ENCODE measurements at places on chromosomes 4 and X.
A peak's percentile ranks its signal among the peaks of the same experiment; 100 is the strongest.

DNA sequence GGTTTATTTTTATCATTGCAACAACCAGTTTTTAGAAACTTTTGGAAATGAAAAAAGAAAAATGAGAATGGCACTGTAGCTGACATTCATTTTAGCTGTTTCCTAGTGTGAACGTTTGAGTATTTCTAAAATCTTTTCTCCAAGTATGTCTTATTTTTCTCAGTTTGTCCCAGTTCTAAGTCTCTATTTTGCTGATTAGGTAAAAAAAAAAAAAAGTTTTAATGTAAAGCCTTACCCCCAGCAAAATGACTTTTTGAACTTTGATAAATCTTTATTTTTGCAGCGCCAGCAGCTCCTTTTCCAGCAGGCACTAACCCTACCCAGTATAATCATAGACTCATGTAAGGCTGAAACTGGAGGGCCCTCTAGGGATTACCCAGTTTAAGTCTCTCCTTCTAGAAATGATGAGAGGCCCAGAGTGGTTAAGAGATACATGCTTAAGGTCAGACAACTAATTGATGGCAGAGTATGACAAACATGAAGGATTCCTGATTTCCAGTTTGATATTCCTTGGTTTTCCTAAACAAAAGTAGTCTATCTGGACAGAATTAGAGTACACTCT lies 84.3 kb upstream of the SLC4A4 start:
- no peak for DNase-seq

DNA sequence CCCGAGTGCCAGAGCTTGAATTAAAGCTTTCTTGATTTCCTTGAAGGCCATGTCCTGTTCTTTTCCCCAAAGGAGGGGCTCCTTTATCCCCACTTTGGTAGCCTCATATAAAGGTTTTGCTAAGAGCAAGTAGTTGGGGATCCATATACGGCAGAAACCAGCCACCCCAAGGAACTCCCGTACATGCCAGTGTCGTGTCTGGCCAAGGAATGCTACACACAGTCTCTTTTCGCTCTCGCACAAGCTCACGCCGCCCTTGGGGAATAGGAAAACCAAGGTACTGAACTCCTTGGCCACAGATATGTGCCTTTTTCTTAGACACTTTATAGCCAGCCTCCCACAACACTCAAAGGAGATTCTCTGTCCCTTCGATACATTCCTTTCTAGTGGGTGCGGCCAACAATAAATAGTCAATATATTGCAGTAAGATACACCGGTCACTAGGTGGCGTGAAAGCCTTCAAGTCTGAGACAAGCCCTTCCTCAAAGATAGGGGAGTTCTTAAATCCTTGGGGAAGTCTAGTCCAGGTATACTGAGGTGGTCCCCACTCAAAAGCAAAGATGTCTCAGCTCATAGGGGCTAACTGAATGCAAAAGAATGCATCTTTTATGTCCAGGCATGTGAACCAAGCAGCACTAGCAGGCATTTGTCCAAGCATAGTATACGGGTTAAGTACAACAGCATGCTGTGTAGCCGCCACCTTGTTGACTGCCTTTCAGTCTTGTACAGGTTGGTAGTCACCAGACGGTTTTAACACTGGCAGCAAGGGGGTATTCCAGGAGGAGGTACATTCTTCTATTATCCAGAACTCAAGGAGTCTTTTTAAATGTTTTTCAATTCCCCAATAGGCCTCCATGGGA lies 57.8 kb upstream of the XAGE1B start:
- peak; percentile 5 for DNase-seq

GRCh38 chr4:15756361-15756861 lies 21.7 kb upstream of the CD38 start:
- DNase-seq = peak; percentile 72

- no peak for DNase-seq
Measured at GRCh38 chrX:133215747-133216146, 2.4 kb downstream of the TFDP3 start.

GRCh38 chr4:136573460-136573859 lies 958.8 kb downstream of the PCDH18 start:
- DNase-seq = no peak

- DNase-seq = peak; percentile 44
Measured at GRCh38 chr4:77852892-77853495, 9.6 kb upstream of the MRPL1 start.

GRCh38 chrX:110308220-110308619 lies 9.7 kb downstream of the AMMECR1 start:
- DNase-seq = no peak

- no peak for DNase-seq
Measured at GRCh38 chr4:25807102-25807728, 55.6 kb downstream of the SEL1L3 start.

DNA sequence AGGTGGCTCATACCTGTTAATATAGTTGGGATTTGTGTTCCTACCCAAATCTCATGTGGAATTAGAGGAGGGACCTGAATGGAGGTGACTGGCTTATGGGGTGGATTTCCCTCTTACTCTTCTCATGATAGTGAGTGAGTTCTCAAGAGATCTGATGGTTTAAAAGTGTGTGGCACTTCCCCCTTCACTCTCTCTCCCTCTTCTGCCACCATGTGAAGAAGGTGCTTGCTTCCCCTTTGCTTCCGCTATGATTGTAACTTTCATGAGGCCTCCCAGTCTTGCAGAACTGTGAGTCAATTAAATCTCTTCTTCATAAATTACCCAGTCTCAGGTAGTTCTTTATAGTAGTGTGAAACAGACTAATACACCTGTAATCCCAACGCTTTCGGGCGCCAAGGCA lies 28.3 kb upstream of the WDR19 start:
- no peak for DNase-seq

GRCh38 chrX:30533266-30533665 lies 44.3 kb downstream of the TASL start:
- no peak for DNase-seq

GRCh38 chr4:186593587-186593973 lies 38.2 kb upstream of the MTNR1A start:
- DNase-seq = no peak

GRCh38 chr4:105088110-105088879 lies 58.4 kb upstream of the TET2 start:
- DNase-seq = no peak

- DNase-seq = no peak
Measured at GRCh38 chr4:6308899-6309643, 39.4 kb downstream of the WFS1 start.

- no peak for DNase-seq
Measured at GRCh38 chrX:30981968-30982367, 89.9 kb downstream of the FTHL17 start.

DNA sequence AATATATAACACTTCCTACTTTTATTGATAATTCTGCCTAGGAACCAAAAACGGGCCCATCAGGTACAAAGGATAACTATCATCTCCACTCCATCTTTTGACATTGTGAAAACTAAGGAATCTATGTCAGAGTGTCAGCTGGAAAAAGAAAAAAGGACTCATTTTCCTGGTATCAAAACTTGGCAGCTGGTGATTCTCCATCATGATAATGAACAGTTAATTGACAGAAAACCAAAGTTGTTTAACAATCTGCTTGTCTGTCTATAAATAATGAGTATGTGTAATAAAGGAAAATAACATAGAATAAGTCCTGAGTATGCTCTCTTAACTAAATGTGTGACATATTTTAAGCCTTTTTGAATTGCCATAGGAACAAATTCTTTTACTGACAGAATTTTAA lies 31.4 kb downstream of the CXorf58 start:
- no peak for DNase-seq

DNA sequence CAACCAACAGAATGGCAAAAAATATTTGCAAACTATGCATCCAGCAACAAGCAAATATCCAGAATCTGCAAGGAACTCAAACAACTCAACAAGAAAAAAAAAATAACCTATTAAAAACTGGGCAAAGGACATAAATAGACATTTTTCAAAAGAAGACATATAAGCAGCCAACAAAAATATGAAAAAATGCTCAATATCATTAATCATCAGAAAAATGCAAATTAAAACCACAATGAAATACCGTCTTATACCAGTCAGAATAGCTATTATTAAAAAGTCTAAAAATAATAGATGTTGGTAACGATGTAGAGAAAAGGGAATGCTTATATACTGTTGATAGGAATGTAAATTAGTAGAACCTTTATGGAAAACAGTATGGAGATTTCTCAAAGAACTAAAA lies 53.4 kb downstream of the WDR19 start:
- DNase-seq = no peak

DNA sequence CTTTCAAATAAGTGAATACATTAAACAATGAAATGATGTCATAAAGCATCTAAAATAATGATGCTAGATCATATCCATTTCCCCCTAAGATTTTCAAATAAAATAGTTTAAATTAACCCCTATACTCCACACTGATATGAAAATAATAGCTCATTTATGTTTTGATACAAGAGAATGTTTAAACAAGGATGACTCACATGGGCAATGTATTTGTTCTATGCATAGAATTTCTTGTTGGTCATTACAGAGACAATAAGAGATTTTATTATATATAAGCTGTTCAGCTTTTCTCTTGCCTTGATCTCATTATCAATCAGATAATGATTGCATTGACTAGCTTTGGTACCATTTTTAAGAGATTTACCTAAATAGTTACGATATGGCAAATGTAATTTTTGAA lies 411.7 kb downstream of the ARHGAP24 start:
- DNase-seq = no peak

DNA sequence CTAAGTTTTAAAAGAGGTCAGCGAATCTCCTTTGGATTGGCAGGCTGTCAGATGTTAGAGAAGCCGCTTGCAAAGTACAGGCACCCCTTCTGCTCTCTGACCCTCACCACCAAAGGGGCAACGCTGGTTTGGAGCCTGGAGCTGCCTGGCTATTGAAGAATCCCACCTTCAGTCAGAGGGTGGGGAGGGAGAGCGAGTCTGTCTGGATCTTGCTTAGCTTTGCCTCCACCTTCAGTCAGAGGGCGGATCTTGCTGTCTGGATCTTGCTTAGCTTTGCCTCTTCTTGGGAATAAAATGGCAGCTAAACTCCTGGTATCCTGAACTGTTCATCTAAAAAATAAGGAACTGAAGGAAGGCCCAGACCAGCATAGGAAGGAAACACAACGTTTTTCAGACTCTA lies 7.3 kb downstream of the CCDC110 start:
- no peak for DNase-seq

DNA sequence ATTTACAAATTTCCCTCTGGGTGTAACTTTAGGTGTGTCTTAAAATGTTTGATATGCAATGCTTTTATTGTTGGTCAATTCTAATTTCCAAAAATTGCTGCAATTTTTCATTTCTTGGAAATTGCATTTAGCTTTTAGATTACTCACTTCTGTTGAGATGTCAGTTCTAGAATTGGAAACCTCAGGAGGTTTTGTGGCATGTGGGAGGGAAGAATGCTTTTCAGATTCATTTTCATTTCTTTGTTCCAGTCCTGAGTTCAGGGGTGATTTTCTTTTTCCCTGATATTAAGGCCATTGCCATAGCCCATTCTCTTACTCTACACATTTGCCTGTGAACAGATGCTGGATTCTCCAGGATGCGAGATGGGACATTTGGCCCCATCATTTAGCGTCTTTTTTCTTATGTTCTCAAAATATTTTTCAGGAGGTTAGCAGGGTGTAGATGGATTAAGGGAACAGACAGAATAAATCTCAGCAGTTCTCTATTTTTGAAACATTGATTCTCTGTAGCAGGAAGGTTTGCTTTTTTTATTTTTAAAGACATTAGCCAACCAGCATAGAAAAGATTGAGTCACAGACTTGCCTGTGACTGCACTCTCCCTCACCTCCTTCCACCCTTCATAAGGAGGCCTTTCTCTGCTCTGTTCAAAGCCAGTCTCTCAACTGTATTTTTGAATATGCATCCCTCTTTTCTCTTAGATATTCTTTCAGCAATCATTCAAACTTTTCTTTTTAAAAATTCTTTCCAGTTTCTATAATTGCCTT lies 238.4 kb upstream of the ANXA3 start:
- no peak for DNase-seq

DNA sequence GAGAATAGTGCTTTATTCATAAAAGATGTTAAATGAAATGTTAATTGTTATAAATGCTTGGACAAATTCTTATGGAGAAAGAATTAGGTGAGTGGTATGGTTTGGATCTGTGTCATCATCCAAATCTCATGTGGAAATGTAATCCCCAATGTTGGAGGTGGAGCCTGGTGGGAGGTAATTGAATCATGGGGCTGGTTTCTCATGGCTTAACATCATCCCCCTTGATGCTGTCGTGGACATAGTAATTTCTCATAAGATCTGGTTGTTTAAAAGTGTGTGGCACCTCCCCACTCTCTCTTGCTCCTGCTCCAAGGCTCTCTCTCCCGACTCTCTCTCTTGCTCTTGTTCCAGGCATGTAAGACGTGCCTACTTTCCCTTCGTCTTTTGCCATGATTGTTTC lies 22.5 kb downstream of the GYPE start:
- no peak for DNase-seq

DNA sequence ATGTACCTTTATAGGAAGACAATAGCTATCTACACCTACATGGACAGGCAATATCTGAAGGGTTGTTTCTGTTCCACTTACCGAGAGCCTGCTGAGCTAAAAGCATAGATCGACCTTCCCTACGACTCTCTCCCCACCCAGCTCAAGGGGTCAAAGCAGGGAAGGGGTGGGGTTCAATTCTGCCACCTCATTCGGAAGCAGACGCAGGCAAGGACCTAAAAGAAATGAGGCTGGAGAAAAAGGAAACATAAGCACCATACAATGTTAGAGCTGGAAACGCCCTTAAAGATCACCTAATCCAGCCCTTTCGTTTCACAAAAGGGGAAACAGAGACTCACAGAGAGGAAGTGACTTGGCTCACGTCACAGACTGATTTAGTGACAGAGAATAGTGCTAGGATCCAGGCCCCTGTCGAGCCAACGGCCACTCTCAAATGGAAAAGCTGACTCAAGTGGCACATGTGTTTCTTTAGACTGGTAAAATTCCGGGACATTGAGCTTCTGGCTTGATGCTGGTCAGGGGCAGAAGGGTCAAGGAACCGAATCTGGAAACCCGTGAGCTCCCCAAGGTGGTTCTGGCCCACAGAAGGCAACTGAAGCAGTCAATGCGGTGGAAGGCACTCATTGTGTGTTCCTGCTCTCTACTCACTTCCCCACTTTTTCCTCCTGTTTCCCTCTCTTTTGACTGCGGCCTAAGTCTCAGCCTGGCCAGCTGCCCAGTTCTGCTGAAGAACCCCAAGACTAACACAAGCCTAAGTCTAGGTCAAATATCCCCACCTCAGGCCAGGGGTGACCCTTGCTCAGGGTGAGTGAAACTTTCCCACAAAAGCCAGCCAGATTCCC lies 7.5 kb downstream of the SEPTIN6 start:
- no peak for DNase-seq

DNA sequence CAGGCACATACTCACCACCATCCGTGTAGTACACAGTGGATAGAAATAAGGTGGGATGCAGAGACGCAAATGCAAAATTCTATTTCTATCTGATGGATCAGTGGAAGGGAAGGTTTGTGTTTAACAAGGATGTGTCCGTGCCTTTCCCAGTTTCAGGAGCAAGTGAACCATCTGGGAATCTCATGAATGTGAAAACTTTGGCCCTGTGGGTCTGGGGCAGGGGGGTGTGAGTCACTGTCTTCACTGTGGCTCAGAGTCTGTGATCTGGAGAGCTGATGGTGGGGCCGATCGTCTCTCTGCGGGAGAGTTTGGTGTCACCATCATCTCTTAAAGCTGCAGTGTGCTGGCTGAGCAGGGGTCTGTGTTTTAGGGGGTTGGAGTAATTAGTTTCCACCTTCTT lies 179.3 kb upstream of the STS start:
- no peak for DNase-seq
